Right lung (tissue), 10 donors: ENCODE measurements at places on chromosomes 12 and 14. TPM values are rescaled to one million over a fixed set of nuclear protein-coding genes. Genes with fewer than 3 reads are reported as not detected.

Gene LMO3
- polyA plus RNA-seq = 10.8 TPM

- no peak for DNase-seq
Observed at GRCh38 chr14:54467280-54467679, 21.5 kb downstream of the GMFB start.

Gene RFX4
- polyA plus RNA-seq = not detected

GRCh38 chr12:8894378-8894777 is 19.9 kb upstream of the PHC1 start:
- no peak for DNase-seq

GRCh38 chr12:26966842-26967241 is 28.6 kb downstream of the FGFR1OP2 start:
- no peak for DNase-seq
